ENCODE measurements at places on chromosomes 5 and 9.

GRCh38 chr9:124016175-124017050, 4.8 kb downstream of the LHX2 start:
- DNase-seq: no peak

GRCh38 chr5:163772241-163772640, 266.8 kb downstream of the MAT2B start:
- no peak for DNase-seq

GRCh38 chr9:79880626-79881025, 308.9 kb downstream of the TLE4 start:
- no peak for DNase-seq

- DNase-seq: peak; percentile 79
Measured at GRCh38 chr5:96702503-96703383, 40.6 kb downstream of the CAST start.

- DNase-seq: no peak
Measured at GRCh38 chr5:169006842-169007790, 293.8 kb downstream of the SLIT3 start.

GRCh38 chr9:134635351-134636148, 6.1 kb upstream of the COL5A1 start:
- DNase-seq: no peak

DNA sequence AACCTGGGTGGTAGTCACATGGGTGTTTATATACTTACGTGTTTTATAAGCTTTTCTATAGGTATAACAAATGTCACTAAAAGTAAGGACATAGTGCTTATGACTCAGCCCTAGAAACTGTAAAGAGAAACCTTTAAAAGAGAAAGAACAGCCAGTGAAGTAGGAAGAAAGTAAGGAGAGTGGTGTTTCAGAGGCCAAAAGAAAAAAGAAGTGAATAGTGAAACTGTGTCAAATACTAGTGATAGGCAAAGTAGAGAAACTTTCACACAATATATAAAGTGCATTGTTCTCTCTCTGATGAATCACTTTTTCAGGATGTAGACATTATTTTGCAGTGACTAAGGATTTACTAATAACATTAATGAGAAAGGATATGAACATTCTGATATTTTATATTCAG, 74.2 kb upstream of the SUSD1 start:
- DNase-seq: no peak

GRCh38 chr5:80782626-80783025, 127.8 kb upstream of the DHFR start:
- DNase-seq: no peak

GRCh38 chr5:56876327-56876726, 33.1 kb upstream of the SETD9 start:
- no peak for DNase-seq

- no peak for DNase-seq
Measured at GRCh38 chr5:101153526-101153925, 250.4 kb upstream of the ST8SIA4 start.

GRCh38 chr9:37309136-37309535, 113.4 kb upstream of the GRHPR start:
- DNase-seq: no peak

GRCh38 chr5:148499452-148499851, 115.7 kb downstream of the FBXO38 start:
- no peak for DNase-seq

GRCh38 chr5:109155625-109156024, 254.1 kb downstream of the PJA2 start:
- no peak for DNase-seq

DNA sequence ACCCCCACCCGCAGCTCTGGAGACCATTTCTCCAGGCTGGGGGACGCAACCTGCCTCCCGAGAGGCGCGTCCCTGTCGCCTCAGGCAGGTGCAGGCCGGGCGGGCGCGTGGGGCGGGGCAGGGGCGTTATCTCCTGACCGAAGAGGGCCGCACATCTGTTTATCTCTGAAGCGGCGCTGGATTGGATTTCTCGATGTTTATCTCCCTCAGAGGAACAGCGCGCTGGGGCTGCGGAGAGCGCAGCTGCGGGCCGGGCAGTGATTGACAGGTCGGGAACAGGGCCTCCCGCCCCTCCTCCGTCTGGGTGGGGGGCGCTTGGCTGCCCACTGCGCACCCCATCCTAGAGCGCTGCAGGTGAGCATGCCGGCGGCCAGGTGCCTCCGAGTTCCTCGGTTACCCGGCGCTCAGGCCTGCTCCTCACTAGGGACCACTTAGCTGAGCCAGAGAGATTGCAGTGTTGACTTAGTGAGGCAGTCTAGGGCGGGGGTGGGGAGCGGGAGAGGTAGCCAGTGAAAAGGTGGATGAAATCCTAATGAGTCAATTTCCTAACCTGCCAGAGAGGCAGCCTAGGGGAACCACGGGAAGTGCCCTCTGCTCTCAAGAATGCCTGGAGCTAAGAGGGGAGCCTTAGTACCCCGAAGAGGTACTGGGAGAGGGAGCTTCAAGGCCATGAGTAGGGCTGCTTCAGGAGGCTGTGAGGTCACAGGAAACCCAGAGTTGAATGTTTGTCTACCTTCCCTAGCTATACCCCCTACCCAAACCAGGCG, 39.6 kb upstream of the TIFAB start:
- DNase-seq: no peak

DNA sequence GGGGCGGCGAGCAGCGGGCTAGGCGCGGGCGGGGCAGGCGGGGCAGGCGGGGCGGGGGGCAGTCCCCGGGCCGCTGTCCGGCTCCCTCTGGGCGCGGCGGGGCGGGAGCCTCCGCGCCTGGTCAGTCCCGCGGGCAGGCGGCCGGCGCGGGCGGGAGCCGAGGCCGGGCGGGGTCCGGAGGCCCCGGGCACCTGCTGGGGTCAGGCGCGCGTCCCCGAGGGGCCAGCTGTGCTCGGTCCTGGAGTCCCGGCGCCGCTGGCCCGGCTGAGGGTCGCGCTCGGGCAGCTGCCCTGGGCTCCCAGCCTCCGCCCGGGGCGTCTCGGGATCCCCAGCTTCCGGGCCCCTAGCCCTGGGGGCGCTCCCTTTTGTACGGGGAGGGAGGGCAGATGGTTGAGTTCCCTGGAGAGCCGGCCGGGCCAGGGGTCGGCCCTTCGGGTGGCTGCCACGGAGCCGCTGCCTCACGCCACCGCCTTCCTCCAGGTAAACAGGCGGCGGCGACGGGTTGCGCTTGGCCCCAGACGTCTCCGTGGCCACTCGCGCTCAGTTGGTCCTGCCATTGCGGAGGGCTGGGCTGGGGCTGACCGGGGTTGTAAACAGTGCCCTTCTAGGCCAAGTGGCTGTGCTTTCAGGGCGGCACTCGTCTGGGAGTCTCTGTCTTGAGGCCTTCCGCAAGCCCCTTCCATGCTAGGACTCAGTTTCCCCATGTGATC, 473 bp downstream of the ZBTB34 start:
- no peak for DNase-seq

GRCh38 chr5:179279347-179280094, 65.7 kb downstream of the ADAMTS2 start:
- no peak for DNase-seq

DNA sequence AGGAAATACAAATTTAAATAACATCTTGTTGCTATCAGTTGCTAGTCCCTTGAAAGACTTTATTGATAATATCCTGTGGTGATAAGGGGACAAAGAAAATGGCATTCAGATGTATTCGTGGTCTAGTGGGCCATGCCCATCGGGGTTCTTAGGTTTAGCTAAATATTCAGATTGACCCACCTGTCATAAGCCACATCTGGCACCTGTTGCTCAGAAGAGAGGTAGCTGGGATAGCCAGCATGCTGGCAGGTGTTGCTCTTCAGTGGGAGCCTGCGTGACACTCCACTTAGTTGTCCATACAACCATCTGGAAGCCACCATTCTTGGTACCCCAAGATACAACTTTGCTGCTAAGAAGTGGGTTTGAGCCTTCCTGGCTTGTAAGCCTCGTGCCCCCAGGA, 36.7 kb downstream of the F2RL2 start:
- DNase-seq: no peak

DNA sequence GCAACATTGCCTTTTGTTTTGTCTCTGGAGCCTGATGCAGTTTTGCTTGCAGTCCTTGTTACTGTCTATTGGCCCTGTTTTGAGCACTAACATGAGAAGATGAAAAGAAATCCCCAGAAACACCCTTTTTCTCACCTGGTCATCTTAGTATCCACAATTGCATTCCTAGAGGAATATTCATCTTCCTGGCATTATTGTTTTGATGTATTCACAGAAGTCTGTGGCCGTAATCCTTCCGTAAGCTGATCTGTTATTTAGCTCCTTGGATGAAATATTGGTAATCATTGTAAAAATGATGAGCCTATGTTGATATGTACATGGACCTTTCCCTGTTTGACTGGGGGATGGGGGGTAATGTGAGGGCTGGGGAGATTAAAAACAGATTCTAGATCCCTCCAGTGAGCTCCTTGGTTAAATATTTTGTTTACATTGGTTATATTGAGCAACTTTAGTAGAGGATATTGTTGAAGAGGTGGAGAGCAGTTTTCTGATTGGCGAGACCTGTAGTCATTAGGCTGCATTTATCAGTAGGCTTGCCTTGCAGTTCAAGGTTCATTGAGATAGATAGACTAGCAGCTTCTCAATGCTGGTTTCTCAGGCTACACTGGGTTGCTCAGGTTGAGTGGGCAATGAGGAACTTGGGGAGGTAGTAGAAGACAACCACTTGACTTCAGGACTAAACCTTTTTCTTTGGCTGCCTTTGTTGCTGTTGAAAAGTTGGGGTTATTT, 117.5 kb downstream of the MACIR start:
- no peak for DNase-seq

GRCh38 chr5:44661851-44662250, 146.9 kb upstream of the MRPS30 start:
- DNase-seq: no peak

- peak; percentile 47 for DNase-seq
Measured at GRCh38 chr5:103487218-103487617, 75.4 kb downstream of the NUDT12 start.

GRCh38 chr9:104802110-104802509, 38.2 kb downstream of the NIPSNAP3B start:
- DNase-seq: no peak

GRCh38 chr9:135903786-135904520, 3.4 kb downstream of the CAMSAP1 start:
- no peak for DNase-seq

GRCh38 chr5:139481122-139481533, 1.4 kb downstream of the STING1 start:
- no peak for DNase-seq

GRCh38 chr9:133975511-133975910, 16.6 kb downstream of the VAV2 start:
- DNase-seq: no peak

DNA sequence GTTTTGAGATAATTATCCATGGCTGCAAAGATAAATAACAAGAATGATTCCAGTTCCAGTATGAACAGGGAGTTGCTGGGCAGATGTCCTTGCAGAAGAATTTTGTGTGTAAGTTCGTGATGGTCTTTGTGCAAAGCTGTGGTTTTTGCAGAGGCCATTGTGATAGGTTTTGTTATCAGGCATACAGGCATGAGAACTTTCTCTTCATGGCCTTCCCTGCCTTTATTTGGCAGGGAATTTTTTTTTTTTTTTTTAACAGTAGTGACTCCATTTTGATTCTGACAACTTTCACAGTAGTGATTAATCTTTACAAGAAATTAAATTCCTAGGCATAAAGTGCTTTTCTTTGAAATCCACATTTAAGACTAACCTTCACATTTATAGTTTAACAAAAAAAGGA, 1999.5 kb upstream of the CDH6 start:
- no peak for DNase-seq

- DNase-seq: no peak
Measured at GRCh38 chr5:130216286-130216685, 312.0 kb downstream of the CHSY3 start.

DNA sequence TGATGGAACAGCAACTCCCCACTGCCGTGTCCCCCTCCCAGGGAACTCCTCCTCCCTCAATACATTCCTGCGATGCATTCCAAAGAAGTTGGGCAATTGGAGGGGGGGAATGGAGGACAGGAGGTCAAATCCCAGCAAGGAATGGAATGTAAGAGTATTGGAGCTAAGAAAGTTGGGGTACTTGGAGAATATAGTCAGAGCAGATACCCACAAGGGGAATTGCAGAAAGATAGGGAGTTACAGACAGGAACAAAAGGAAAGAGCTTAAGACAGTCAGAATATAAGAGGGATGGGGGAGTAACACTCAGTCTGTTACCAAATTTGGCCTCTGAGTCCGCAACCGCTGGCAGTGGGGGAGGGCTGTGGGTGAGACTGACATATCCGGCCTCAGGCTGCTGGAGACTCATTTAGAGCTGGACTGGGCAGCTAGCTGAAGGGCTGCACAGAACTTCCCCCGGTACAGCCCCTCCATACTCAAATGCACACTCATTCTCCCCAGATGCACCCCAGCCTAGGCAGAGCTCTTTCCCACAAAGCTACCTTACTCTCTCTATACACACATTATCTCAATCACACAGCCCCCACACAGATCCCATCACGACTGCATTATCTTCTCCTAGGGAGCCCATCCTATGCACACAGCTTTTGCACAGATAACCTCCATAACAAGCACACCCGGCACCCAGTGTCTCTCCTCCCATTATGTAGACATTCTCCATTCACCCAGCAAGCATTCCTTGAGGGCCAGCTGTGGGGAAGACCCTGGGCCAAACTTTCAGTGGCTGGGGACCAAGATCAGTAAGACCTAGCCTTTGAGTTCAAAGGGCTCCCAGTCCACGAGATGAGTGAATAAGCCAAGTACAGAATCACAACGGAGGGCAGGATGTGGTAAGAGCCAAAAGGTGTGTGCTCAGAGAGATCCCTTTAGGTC, 3.7 kb downstream of the TLN1 start:
- DNase-seq: peak; percentile 80

- DNase-seq: no peak
Measured at GRCh38 chr5:63131626-63132285, 553.1 kb downstream of the LRRC70 start.

GRCh38 chr9:71268871-71269635, 147.6 kb upstream of the TRPM3 start:
- DNase-seq: no peak

DNA sequence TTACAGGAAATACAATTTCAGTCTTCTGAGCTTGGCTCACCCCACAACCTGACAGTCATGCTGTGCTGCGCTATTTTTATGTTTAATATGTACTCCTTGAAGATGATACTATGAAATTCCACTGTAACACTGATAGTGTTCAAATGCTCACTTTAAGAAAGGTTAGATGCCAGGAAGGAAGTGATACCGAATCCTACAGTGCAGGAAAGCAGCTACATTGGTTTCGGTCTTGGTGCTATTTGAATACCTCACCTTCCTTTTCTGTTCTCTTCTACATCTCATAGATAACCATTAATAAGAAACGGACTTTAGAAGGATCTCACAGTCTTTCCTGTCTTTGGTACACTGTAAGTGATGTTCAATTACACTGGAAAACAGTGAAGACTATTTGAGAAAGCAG, 117.6 kb downstream of the SEMA5A start:
- DNase-seq: no peak

DNA sequence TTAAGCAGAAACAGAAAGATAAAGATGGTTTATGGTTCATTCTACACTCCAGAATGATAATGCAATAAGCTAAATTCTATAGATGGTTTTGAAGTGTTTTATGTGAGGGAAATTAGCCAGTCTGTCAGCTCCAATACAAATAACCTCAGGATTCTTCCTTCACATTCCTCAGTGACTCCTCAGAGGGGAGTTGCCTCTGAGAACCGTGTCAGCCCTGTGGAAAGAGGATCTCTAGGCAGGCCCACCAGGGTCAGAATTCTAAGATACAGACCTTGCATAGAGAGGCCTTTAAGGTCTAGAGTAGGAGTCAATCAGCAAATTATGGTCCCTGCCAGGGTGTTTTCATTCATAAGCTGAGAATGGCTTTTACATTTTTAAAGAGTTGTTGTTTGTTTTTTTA, 26.6 kb downstream of the RUSC2 start:
- no peak for DNase-seq

All from renal cortex interstitium (tissue), 15 donors.